Neuronal stem cell (in vitro differentiated cells): ENCODE measurements at places on chromosomes 13 and 19.
A peak's percentile ranks its signal among the peaks of the same experiment; 100 is the strongest.

DNA sequence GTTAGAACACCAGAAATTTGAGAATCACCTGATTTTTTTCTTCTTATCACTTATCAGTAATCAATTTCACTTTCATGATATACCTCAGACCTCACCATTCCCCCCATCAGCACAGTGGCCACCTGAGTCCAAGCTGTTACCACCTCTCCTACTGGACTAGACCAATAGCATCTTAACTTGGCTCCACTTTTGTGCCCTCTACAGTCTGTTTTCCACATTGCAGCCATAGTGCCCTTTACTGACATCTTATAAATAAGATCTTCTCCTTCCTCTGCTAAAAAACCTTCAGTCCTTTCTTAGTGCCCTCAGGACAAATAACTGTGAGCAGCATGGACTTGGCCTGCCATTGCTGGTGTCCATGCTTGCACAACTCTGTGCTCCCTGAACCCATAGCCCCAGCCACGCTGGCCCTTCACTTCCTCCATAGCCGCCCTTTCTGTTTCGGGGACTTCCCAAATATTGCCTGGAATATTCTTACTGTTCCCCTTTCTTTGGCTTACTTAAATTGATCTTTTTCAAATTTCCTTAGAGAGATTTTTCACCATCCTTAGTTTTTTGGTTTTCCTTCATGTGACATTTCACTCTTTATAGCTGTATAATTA lies 380.8 kb downstream of the LMO7 start:
- peak; percentile 8 for DNase-seq

- DNase-seq = peak; percentile 17
Measured at GRCh38 chr19:58034477-58034793, 610 bp downstream of the ZSCAN1 start.

- no peak for DNase-seq
Measured at GRCh38 chr13:66659286-66659685, 570.9 kb downstream of the PCDH9 start.

- no peak for DNase-seq
Measured at GRCh38 chr19:47240556-47240955, 9.6 kb upstream of the BBC3 start.

- DNase-seq = no peak
Measured at GRCh38 chr19:4375164-4376027, 25.0 kb downstream of the SH3GL1 start.

DNA sequence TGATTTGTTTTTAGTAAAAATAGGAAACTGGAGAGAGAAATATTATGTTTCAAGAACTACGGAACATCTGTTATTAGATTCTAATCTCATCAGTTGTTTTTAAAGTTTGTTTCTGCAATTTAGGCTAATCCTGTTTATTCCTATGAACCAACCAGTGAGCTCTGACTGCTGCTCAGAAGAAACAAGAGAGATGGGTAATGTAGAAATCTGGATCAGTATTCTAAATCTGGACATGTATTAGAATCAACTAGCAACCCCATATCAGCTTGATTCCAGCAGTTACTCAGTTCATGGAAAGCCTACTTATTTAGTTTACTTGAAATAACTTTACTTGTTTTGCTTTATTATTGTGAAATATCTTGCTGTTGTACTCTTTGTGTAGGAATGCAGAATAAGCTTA lies 115.2 kb downstream of the TNFRSF19 start:
- DNase-seq = no peak

DNA sequence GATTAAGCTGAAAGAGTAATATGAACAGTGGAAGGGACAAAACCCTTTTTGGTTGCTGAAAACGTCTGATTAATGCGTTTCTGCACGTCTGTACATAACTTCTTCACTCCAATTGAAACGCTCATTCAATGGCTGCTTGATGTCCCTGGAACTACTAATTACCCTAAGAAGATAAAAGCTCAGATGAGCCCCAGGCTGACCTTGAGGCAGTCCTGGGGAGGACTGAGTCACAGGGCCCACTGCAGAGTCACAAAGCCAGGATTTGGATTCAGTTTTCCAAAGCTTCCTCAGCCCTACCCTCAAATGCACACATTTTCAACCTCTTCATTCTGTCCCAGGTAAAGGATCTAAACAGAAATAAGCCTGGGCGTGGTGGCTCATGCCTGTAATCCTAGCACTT lies 75.0 kb upstream of the FLT1 start:
- DNase-seq = no peak

GRCh38 chr19:55223291-55224037 lies 5.1 kb downstream of the TMEM86B start:
- no peak for DNase-seq
